ENCODE measurements at places on chromosomes 16 and 17.

GRCh38 chr17:30239089-30239462, 3.6 kb upstream of the SLC6A4 start:
- no peak for DNase-seq

DNA sequence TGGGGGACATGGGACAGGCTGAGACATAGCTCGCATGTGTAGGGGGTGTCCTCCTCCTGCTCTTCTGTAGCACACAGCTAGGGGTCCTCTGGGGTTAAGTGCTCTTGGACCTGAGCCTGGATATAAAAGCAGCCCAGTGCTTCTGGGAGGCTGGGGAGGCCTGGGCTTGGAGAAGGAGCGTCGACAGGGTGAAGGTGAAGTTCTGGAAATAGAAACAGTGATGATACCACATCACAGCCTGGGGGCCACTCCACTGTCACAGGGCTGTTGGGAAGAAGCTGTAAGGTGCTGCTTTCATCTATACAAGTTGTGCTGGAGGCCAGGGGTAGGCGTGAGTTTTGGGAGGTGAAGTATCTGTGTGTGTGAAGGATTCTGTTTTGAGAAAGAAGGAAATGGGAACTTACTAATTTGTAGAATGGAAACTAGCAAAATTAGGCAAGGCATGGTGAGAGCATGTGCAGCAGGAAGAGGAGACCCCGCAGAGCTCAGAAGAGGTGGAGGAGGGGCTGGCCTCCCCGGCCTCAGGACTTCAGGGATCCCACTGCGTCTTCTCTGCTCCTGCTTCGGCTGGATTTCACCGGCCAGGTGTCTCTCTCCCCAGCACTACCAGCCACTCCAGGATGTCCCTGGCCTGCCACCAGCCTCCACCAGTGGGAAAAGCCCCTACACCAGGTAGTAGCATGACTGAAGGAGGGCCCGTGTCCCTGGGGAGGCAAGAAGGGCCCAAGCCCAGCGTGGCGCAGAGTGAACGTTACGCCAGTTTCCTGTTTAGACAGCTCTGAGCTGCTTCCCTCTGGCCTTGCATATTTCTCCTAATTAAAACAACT, 19.4 kb downstream of the PLCG2 start:
- no peak for DNase-seq

DNA sequence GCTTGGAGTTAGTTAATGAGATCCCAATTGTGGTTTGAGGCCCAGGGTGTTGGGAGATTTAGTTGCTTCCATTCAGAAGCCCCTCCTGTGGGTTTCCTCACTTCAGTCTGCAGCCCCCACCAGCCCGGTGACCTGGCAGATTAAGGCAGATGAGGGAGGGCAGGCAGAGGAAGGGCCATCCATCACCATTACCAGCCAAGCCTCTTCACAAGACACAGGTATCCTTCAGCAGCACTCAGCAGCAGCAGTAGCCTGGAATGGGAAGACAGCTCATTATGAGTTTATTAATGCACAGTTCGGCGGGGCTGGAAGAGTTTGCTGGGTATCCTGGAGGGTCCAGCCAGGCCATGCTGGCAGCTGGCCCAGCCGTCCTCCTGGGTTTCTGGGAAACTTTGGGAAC, 90.0 kb upstream of the GPRC5B start:
- DNase-seq, result no peak

DNA sequence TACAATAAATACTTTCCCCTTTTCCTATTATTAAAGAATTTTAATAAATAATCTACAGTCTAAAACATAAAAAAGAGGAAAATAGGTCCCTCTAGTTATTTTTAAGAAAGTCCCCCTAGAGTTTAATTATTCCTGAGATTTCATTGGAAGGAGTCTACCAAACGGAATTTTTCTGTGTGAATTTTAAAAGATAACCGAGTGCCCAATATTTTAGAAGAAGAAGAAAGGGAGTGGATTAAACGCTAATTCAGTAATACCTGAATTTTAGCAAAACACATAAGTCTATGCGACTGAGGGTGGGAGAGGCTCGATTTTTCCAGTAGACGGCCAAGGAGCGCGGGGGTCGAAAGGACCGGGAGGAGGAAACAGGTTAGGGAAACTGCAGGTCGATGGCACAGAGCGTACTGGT, 2.2 kb downstream of the HOXB2 start:
- DNase-seq, result no peak

- no peak for DNase-seq
These were observed 14.7 kb downstream of the TXNDC11 start for GRCh38 chr16:11727796-11728543.

GRCh38 chr16:29009050-29009837, 24.4 kb downstream of the LAT start:
- DNase-seq, result no peak

GRCh38 chr17:37683454-37683984, 40.3 kb upstream of the DDX52 start:
- no peak for DNase-seq

DNA sequence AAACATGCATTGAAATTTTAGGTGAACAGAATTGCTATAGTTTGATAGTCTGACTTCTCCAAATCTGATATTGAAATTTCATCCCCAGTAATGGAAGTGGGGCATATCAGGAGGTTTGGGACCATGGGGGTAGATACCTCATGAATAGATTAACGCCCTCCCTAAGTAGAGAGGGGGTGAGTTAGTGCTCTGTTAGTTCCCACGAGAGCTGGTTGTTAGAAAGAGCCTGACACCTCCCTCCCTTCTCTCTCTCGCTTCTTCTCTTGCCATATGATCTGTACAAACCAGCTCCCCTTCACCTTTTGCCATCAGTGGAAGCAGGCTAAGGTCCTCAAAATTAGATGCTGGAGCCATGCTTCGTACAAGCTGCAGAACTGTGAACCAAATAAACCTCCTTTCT, 78.8 kb downstream of the BRIP1 start:
- DNase-seq, result no peak

GRCh38 chr17:65532101-65532890, 29.2 kb downstream of the AXIN2 start:
- DNase-seq, result no peak

- DNase-seq, result no peak
These were observed 8.5 kb upstream of the ITGAL start for GRCh38 chr16:30464078-30464477.

- no peak for DNase-seq
These were observed 133.8 kb upstream of the FAM20A start for GRCh38 chr17:68734931-68735330.

DNA sequence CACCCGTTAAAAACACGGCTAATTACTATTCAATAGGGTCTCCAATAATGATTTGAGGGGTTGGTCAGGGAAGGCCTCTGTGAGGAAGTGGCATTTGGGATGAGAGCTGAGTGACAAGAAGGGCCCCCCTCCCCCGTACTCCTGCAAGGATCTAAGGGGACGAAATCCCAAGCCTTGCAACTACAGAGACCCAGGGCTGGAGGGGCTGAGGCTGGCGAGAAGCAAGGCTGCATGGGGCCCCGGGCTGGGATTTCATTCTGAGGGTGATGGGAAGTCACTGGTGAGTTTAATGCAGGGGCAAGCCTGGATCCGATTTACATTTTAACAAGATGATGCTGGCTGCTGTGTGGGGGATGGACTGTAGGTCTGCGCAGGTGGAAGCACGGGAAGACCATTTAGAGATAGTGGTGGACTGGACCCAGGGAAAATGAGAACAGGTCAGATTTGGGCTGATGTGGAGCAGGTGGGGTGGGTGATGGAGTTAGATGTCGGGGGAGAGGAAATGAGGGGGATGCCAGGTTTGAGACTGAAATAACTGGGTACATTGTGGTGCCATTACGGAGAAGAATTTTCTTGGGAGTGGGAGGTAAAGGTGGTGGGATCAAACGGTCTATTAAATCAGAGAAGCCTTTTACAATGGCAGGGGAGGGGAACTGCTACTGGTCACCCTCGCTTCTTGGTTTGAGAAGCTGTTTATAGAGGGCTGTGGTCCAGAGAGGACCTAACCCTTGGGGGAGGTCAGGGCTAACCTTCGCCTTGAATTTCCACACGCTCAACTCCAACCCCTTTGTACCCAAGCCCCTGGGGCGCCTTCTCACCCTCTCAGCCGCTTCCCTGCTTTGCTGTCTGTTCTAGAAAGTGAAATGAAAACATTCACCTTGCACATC, 932 bp upstream of the MYBBP1A start:
- no peak for DNase-seq

GRCh38 chr17:39393736-39394135, 7.7 kb downstream of the FBXL20 start:
- no peak for DNase-seq

DNA sequence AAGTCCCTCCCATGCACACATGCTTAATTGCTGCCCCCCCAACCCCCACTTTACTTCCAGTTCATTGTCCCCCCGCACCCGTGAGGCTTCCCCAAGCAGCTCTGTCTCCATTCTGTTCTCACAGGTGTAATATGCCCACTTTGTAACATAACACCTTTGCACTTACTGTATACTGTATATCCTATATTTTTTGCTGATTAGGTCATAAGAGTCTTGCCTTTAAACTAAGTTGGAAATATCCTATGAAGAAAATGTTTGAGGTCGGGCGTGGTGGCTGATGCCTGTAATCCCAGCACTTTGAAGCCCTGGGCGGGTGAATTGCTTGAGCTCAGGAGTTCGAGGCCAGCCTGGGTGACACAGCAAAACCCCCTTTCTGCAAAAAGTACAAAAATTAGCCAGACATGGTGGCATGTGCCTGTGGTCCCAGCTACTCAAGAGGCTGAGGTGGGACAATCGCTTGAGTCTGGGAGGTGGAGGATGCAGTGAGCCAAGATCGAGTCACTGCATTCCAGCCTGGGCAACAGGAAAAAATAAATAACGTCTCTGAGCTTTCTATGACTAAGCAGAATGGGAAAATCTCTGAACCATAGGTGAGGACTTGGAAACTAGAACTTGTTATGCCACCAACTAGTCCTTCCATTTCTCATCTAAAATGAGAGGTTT, 76.1 kb downstream of the TNRC6C start:
- no peak for DNase-seq

DNA sequence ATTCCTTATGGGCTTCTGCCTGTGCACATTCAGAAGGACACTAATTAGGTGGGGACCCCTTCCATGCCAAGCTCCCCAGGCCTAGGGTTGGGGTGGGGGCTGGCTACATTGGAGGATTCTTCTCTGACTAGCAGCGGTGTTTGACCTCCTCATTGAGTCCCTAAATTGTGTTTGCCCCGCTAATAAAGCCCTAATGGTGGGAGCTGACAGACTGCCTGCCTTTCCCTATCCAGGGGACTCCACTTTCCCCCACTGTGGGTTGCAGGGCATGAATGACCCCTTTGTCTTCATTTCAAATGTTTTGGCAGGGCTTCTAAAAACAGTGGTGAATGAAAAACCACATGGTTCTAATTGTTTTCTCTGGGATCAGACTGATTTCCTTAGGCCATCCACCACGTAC, 476.8 kb upstream of the CDH11 start:
- DNase-seq, result no peak

GRCh38 chr16:57146040-57146647, 39.7 kb downstream of the PSME3IP1 start:
- no peak for DNase-seq

GRCh38 chr16:180101-180675, at the start of gene HBQ1:
Gene HBQ1, plus strand, starts transcription at chr16:180459. Its CDS starts 28 bp downstream, at chr16:180487.
- no peak for DNase-seq

DNA sequence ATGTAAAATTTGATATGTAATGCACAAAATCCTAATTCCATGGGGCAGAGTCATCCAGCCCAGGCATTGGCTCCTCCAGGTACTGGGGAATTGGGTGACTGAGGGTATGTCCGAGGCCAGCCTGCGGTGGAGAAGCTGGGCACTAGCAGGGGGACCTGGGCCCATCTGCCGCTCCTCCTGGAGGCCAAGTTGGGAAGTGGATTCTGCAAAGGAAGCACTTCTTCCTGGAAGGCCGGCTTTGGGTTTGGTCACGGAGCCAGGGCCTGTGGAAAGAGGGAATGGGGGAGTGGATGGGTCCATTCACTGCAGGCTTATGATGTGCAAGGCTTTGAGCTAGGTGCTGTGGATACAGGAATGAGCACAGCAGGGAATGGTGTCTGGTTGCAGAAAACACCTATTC, 85.8 kb downstream of the GNAO1 start:
- no peak for DNase-seq

DNA sequence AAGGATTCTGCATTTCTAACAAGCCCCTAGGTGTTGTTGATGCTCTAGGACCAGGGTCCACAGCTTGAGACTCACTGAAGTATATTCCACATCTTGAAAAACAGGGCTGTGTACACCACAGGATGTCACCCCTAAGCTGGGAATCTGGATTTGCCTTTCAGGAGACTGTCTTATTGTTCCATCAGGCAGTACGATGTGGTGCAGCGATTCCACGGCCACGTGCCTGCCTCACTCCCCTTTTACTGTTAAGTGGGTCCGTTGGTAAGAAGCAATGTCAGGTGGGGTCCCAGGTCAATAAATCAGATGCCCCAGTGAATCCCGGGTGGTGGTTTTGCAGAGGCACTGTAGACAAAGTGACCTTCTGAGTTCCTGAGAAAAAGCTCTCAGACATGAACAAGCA, 470.7 kb downstream of the HS3ST3B1 start:
- no peak for DNase-seq

GRCh38 chr17:22704674-22705073, 1012.4 kb downstream of the KCNJ18 start:
- DNase-seq, result no peak

DNA sequence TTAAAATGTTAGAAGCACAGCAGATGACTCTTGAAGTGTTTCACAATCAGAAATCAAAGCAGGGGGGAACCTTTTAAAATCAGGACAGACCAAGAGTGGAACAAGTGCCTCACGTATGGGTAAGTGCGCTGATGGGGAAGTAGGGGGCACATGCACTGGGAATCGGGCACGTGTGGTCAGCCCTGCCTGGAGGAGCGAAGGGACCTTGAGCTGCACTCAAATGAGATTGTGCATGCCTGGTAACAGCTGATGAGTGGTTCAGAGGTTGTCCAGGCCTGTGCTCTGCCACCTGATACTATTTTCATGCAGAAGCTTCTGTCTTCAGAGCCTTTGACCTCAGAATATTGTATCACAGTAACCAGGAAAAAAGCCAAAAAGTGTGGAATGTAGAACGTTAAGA, 13.7 kb upstream of the XYLT2 start:
- DNase-seq, result no peak

DNA sequence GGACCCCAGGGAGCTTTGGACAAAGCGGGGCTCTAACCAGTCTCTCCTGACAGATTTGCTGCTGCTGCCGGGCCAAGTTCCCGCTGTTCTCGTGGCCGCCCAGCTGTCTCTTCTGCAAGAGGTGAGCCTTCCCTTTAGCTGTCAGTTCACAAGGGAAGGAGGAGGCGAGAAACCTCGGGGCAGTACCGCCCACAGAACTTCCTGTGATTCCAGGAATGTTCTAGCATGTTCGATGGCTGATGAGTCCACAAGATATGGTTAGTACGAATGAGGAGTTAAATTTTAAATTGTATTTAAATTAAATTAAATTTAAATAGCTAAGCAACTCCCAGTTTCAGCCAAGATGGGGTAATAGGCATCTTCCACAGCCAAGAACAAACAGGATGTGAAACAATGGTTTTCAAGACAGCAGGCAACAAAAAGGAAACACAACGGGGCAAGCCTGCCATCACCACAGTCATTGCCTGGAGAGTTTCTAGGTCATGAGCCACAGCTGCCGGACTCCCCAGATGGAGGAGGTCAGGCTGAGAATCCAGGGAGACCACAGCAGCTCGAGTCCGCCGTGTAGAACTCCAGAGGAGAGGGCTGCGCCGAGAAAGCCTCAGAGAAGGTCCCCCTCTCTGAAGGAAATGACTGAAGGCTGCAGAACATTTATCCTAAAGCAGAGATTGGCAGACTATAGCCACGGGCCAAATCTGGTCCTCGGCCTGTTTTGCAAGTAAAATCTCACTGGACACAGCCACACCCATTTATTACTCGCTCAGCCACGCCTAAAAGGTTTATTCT, 9.5 kb upstream of the TCF25 start:
- DNase-seq, result no peak

- no peak for DNase-seq
These were observed 28.2 kb downstream of the NEUROD2 start for GRCh38 chr17:39579318-39580081.
